GM23338 (cell line): ENCODE measurements at places on chromosomes 4 and X. TPM values are rescaled to one million over a fixed set of nuclear protein-coding genes. Genes with fewer than 3 reads are reported as not detected.

DNA sequence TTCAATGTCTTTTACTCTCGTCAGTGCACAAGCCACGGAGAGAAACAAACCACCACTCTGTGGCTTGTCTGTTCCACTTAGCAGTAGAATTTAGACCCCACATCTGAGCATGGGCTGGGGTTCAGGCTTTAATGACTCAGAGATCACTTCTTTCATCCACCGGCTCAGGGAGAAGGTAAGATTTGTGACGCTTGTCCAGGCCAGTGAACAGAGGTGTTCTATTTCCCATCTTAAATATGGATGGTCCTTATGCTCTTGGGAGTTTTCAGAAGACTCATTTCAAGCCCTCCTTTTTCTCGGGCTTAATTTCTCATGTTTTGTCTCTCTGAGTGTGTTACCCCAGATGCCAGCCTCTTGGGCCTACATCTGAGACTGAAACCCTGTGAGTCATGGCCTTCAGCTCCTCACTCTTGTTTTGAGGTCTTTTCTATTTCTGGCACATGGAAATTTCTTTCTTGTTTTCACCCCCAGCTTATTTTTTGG is 127.4 kb upstream of the SFRP2 start:
- DNase-seq = no peak
- H3K4me3 ChIP-seq = no peak overlapping the region
- H3K27ac ChIP-seq = no peak overlapping the region
- no peaks in the 10 kb centered on the region for H3K27me3 ChIP-seq

The PTCHD1 gene
- 1.5 and 1.9 TPM in 2 replicates for total RNA-seq

DNA sequence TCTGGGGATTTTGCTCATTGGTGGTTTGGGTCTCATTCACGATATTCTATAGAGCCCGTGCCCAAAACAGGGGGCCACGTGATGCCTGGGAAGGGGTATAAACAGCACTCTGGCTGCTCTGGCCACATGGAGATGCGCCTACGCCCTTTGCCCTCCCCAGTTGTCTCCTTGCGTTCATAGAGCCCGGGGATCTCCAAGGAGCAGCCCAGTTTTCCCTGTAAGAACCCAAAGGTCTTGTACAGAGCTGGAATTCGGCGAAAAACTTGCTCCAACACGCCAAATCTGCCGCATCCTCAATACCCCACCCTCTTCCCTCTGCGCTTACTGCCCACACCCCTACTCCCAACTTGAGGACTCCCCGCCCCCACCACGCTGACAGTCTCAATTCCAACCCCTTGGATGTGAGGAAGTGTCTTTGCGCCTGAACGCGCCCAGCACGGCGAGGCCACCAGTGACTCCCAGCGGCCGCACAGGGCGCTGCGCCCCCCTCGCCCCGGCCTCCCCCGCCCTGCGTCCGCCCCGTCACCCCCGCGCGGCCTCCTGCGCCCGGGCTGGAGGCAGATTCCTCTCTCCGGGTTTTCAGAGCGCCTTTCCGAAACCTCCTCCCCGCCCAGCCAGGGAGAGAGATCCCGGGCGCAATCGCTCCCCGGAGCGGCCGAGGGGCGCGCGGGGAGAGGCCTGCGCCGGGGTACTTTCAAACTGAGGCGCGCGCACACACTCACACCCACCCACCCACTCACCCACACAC is at the start of gene NHS:
Gene NHS, plus strand, starts transcription at position 582 of the 748 bp plus-strand sequence. CDS start 558 bp downstream, outside the sequence.
- H3K36me3 ChIP-seq = no peaks in the 10 kb centered on the region
- H3K27me3 ChIP-seq = peaks cover 33% of the 10 kb centered on the region
- H3K4me1 ChIP-seq = peaks cover 12% of the 10 kb centered on the region; the same call in 1 of the 2 replicates
- H3K4me3 ChIP-seq = peak within 1 kb of the TSS; percentile 65
- no peak within 1 kb of the TSS for H3K27ac ChIP-seq

The SLC2A9 gene
- total RNA-seq = 0.21 TPM in 1 of 2 replicates, not detected in the other

GRCh38 chr4:23384741-23385140 is 505.1 kb downstream of the PPARGC1A start:
- H3K27ac ChIP-seq = no peak overlapping the region
- no peaks in the 10 kb centered on the region for H3K27me3 ChIP-seq
- no peak overlapping the region for H3K4me3 ChIP-seq
- no peaks in the 10 kb centered on the region for H3K36me3 ChIP-seq

GRCh38 chr4:143360838-143361625 is 24.4 kb downstream of the GAB1 start:
- peaks cover 68% of the 10 kb centered on the region for H3K4me1 ChIP-seq
- no peaks in the 10 kb centered on the region for H3K27me3 ChIP-seq
- H3K36me3 ChIP-seq = no peaks in the 10 kb centered on the region
- no peak overlapping the region for H3K4me3 ChIP-seq

The USP17L11 gene
- total RNA-seq = not detected in 2 replicates

DNA sequence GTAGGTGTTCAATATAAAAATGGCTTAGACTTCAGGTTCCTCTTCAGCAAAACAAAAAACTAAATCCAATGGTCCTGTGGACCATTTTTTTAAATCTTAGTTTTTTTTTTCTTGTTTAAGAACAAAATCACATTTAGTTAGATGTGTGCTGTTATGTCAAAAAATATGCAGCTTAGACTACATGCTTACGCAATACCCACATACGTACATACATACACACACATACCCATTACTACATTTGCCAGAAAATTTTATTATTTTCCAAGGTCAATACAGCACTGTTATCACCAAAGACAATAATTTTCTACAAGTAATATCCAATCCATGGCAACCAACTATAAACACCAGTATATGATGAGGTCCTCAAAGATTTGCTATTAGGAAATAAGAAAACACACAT is 144.1 kb downstream of the PDGFC start:
- no peaks in the 10 kb centered on the region for H3K27me3 ChIP-seq
- no peaks in the 10 kb centered on the region for H3K36me3 ChIP-seq
- no peak overlapping the region for H3K27ac ChIP-seq
- DNase-seq = no peak
- H3K4me1 ChIP-seq = no peaks in the 10 kb centered on the region

- no peak overlapping the region for H3K27ac ChIP-seq
- no peaks in the 10 kb centered on the region for H3K36me3 ChIP-seq
- H3K4me3 ChIP-seq = no peak overlapping the region
- no peaks in the 10 kb centered on the region for H3K27me3 ChIP-seq
Observed at GRCh38 chrX:56783450-56783831, 54.4 kb downstream of the NBDY start.

The PLXNB3 gene
- total RNA-seq = 3.2 and 4.1 TPM in 2 replicates

DNA sequence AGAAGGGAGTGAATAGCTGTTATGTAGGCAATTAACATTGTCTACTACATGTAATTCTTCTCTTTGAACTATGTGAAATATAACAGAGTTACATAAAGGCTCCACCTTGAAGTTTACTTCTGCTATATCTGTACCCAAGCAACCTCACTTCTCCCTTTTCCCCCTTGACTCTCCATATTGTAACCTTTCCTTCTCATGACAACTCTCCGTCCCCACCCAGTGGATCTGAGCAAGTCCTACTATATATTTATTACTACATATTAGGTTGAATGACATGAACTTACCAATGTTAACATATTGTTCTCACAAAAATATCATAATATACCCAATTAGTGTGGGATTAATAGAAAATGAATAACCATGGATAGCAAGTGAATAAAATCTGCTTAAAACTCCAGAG is 93.2 kb upstream of the ATP8A1 start:
- peak; percentile 34 for DNase-seq
- H3K27ac ChIP-seq = no peak overlapping the region

The FAM149A gene
- 13.3 and 22.5 TPM in 2 replicates for total RNA-seq

The VEGFD gene
- not detected in 2 replicates for total RNA-seq

DNA sequence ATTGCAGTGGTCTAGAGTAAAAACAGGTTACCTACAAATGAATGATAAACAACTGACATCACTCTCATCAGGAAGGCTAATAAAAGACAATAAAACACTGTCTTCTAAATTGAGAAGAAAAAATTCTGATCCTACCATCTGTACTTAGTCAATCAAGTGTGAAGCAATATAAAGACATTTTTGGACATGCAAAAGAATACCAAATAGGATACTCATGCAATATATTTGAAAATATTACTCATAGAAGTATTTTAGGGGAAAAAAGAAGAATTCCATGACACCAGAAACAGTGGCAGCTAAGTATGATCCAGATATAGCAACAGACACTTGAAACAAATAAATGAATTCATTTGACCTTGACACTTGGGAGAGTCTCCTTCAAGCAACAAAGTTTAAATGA is 63.8 kb upstream of the FAM120C start:
- H3K4me3 ChIP-seq = no peak overlapping the region
- H3K4me1 ChIP-seq = no peaks in the 10 kb centered on the region
- H3K27ac ChIP-seq = no peak overlapping the region
- H3K36me3 ChIP-seq = 0 out of 2 replicates have a peak, but pooled peaks cover 5% of the 10 kb centered on the region
- DNase-seq = no peak

The CXCL1 gene
- total RNA-seq = 1.6 and 1.9 TPM in 2 replicates

GRCh38 chr4:153426207-153426885 is 39.8 kb upstream of the TMEM131L start:
- H3K4me1 ChIP-seq = no peaks in the 10 kb centered on the region
- H3K27me3 ChIP-seq = no peaks in the 10 kb centered on the region

The VCX gene
- 0.49 TPM in 1 of 2 replicates, not detected in the other for total RNA-seq

- H3K4me3 ChIP-seq = no peak overlapping the region
- H3K36me3 ChIP-seq = no peaks in the 10 kb centered on the region
- no peaks in the 10 kb centered on the region for H3K27me3 ChIP-seq
Observed at GRCh38 chrX:29691044-29691443, 524.3 kb upstream of the MAGEB2 start.

The CLCN5 gene
- total RNA-seq = 10.5 and 13.6 TPM in 2 replicates

DNA sequence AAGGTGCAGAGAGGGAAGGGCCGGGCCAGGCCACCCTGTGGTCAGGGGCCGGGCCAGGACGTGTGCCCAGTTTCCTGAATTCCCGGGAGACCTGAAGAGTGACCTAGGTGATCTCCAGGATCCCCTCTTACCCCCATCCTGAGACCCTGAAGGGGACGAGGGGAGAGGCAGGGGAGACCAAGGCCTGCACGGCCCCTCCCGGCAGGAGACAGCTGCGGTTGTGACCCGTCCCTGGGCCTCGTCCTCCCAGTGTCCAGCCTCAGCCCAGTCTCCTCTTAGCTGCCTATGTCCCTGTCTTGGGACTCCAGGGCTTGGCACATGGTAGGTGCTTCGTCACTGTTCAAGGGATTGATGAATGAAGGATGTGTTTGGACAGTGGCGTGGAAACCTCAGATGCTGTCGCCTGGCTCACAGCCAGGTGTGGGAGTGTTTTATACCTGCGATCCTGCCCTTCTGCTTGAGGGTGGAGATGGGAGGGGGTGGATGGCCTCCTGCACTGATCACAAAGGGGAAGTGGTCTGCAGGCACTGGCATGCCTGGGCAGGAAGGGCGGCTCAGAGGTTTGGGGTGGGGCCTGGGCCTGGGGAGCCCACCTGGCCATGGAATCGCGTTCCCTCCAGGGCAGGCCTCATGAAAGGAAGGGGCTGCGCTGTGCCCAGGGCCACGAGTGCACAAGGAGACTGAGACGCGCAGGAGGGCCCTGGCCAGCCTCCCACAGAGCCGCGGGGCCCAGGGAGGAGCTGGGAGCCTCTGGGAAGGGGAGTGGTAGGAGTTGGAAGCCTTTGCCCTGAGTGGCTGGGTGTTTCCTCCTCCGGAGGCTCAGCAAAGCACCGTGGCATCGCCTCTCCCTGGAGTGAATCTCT is 6.9 kb downstream of the SH3TC1 start:
- no peak overlapping the region for H3K4me3 ChIP-seq
- DNase-seq = no peak
- H3K27me3 ChIP-seq = no peaks in the 10 kb centered on the region
- H3K4me1 ChIP-seq = no peaks in the 10 kb centered on the region

DNA sequence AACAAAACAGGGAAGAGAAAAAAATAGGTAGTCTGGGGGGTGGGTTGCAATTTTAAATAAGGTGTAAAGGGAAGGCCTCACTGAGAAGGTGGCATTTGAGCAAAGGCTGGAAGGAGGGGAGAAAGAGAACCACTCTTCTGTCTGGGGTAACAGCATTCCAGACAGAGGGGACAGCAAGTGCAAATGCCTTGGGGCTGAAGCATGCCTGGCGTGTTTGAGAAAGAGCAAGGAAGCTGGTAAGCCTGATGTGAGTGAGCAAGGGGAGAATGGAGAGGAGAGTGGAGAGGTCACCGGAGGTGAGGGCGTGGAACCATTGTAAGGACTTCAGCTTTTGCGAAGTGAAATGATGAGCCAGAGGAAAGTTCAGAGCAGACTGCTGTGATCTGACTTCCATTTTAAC is 19.7 kb upstream of the DOCK11 start:
- H3K27me3 ChIP-seq = no peaks in the 10 kb centered on the region
- H3K27ac ChIP-seq = no peak overlapping the region
- no peak for DNase-seq
- no peaks in the 10 kb centered on the region for H3K4me1 ChIP-seq

GRCh38 chr4:76981644-76982043 is 32.1 kb downstream of the SEPTIN11 start:
- H3K4me3 ChIP-seq = no peak overlapping the region
- H3K27ac ChIP-seq = no peak overlapping the region
- H3K36me3 ChIP-seq = no peaks in the 10 kb centered on the region
- H3K4me1 ChIP-seq = peaks cover 46% of the 10 kb centered on the region

DNA sequence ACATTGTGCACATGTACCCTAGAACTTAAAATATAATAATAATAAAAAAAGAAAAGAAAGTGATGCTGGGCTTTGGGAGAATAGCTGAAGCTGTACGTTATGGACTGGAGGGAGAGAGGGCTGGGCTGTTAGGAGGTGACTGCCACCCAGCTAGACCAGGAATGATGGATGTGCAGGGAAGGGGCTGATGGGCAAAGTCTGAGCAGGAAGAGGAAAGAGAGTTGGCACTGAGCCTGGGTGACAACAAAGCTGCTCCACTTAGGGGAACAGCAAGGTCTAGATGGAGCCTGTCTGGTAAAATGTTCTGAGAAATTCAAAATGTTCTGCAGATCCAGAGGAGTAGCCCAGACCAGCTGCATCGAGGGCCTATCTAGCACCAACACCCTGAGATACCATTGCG is 32.3 kb downstream of the MED28 start:
- no peaks in the 10 kb centered on the region for H3K36me3 ChIP-seq
- peaks cover 10% of the 10 kb centered on the region; the same call in 1 of the 2 replicates for H3K27me3 ChIP-seq
- no peak overlapping the region for H3K27ac ChIP-seq
- no peaks in the 10 kb centered on the region for H3K4me1 ChIP-seq

DNA sequence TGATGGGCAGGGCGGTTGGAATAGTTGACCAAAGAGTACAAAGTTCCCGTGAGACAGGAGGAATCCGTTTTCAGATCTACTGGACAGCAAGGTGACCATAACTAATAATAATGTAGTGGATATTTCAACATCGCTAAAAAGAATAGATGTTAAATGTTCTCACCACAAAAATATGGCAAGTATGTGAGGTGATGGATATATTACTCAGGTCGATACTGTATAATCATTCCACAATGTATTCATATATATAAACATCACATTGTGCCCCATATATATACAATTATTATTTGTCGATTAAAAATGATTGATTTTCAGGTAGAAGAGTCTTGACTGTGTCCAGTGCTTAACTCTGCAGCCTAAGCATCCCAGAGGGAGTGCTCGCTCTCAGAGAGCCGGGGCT is 141.6 kb upstream of the TENM3 start:
- H3K27ac ChIP-seq = no peak overlapping the region
- H3K27me3 ChIP-seq = no peaks in the 10 kb centered on the region
- H3K4me1 ChIP-seq = no peaks in the 10 kb centered on the region; the same call in 1 of the 2 replicates

- no peak overlapping the region for H3K4me3 ChIP-seq
- no peaks in the 10 kb centered on the region for H3K36me3 ChIP-seq
- peaks cover 52% of the 10 kb centered on the region for H3K4me1 ChIP-seq
- peak; percentile 16 for DNase-seq
- no peaks in the 10 kb centered on the region for H3K27me3 ChIP-seq
Observed at GRCh38 chr4:164526933-164527583, 226.9 kb upstream of the SMIM31 start.

The PAK3 gene
- 3.6 and 5.0 TPM in 2 replicates for total RNA-seq

GRCh38 chrX:28552322-28552721 is 34.9 kb upstream of the IL1RAPL1 start:
- H3K27me3 ChIP-seq = no peaks in the 10 kb centered on the region
- no peaks in the 10 kb centered on the region for H3K4me1 ChIP-seq
- H3K4me3 ChIP-seq = no peak overlapping the region
- H3K36me3 ChIP-seq = no peaks in the 10 kb centered on the region
- no peak for DNase-seq
- H3K27ac ChIP-seq = no peak overlapping the region

The DUSP21 gene
- not detected in 2 replicates for total RNA-seq
